Esophagus squamous epithelium (tissue), 5 donors: ENCODE measurements at places on chromosomes 7 and 10.

GRCh38 chr10:10865303-10865702 is 152.4 kb upstream of the CELF2 start:
- no peak for DNase-seq

DNA sequence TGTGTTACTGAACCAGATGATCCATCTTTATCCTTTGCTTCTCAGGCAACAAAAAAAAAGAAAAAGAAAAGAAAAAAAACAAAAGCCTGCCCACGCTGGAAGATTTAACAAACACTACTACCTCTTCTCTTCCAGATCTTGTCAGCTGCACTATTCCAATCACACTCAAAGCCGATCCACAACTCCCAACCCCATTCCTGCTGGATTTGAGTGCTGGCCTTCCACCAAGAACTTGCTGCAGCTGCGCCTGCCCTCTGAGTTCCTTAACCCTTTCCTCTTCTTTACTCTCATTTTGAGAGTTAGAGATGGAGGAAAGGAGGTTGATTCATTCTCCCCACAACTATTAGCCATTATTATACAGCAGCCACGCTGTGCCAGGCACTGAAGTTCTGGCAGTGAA is 16.0 kb upstream of the ITGA8 start:
- no peak for DNase-seq

GRCh38 chr7:2776401-2776800 is 67.7 kb downstream of the GNA12 start:
- no peak for DNase-seq

DNA sequence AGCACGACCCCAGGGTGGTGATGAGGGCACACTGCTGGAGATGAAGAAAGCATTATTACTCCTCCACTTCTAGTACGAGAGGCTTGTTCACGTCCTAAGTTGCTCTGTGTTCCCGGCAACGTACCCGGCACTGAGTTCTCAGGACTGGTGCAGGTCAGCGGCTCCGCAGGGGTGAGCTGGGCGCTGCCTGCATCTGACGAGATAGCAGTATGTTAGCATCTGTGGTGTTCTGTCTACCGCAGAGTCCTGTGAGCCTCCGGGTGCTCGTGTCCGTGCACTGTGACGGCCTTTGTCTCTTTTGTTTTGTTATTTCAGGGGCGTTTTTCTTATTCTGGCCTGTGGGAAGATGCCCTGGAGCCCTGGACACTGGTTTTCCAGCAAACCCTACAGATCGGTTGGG is 507.8 kb downstream of the DNAJB6 start:
- no peak for DNase-seq

- DNase-seq: no peak
These were observed 9.7 kb downstream of the ATP5MF start for GRCh38 chr7:99456288-99456687.

- no peak for DNase-seq
These were observed 85.5 kb upstream of the PRKG1 start for GRCh38 chr10:50988792-50989191.

- DNase-seq: no peak
These were observed 32.2 kb downstream of the ADAM22 start for GRCh38 chr7:87966271-87966670.

GRCh38 chr7:147276783-147277370 is 1160.3 kb downstream of the CNTNAP2 start:
- DNase-seq: no peak

DNA sequence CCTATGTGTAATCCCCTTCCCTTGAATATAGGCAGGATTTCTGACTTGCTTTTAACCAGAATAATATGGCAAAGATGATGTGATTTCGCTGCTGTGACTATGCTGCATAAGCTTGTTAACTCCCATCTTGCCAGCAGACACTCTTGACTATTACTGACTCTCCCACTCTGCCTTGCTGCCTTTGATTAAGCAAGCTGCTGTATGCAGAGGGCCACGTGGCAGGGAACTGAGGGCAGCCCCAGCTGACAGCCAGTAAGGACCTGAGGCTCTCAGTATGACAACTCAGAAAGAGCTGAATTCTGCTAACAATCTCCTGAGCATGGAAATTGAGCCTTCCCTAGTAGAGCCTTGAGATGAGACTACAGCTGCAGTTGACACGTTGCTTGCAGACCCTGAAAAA is 279.4 kb upstream of the CACNA2D1 start:
- no peak for DNase-seq

DNA sequence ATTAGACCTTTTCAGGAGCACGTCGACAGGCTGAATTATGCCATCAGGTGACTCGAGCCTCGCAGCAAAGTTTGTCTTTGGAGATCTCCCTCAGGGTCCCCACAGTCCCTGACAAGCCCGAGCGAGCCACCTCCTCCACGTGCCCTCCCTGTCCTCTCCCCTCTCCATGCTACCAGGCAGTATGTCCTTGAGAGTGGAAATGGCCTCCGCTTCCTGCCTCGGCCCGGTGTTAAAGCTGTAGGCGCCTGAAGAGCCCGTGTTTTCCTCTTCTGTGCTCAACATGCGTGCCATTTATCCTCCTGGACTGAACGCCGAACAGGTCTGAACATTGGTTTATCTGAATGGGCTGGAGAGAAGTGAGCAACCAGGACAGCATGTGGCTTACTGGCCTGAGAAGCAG is 82.6 kb downstream of the GPR26 start:
- no peak for DNase-seq
